Effector memory CD4-positive, alpha-beta T cell (primary cell): ENCODE measurements at places on chromosomes 16 and 17.

DNA sequence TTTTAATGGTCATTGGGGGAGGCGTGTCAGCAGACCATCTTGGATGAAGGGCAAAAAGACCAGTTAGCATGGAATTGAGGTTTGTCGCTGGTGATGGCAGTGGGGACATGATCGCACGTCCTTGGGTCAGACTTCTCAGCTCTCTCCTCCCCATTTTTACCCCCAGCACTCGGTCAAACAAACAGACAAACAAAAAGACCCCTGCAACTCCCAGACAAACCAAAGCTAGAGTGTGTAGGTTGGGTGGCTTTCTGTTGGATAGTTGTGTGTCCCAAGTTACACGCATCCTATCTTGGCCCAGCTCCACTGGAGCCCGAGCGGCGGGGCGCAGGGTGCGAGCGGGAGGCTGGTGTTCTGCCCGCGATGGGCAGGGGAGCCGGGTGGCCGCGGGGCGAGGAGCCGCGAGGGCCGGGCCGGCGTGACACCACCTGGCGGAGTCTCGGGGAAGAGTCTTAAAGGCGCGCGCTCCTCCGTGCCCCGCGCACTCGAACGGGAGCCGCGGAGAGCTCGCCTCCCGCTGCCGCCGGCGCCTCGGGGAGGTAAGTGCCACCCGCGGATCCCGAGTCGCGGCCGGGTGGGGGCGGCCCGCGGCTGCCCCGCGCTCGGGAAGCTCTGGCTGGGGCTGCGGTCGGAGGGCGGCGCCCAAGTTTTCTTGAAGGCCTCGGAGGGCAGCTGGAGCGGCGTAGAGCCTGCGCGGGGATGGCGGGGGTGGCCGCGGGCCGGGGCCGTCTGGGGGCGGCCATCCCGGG, 18.5 kb upstream of the NTN1 start:
- DNase-seq: no peak

DNA sequence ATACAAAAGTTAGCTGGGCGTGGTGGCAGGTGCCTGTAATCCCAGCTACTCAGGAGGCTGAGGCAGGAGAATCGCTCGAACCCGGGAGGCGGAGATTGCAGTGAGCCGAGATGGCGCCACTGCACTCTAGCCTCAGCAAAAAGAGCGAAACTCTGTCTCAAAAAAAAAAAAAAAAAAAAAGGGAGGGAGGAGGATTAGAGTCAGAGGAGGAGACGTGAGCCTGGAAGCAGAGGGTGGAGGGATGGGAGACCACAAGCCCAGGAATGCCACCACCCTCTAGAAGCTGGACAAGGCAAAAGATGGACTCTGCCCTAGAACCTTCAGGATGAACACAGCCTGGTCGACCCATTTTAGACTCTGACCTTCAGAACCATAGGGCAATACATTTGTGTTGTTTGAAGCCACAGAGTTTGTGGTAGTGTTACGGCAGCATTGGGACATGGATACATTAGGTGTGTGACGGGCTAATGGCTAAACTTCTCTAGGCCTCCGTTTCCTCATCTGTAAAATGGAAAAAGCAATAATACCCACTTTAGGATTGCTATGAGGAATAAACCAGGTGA, 2.1 kb upstream of the SMIM22 start:
- no peak for DNase-seq

- no peak for DNase-seq
Measured at GRCh38 chr17:66957951-66958579, 6.4 kb upstream of the CACNG4 start.

GRCh38 chr17:72886622-72887021, 205.9 kb downstream of the SLC39A11 start:
- no peak for DNase-seq

DNA sequence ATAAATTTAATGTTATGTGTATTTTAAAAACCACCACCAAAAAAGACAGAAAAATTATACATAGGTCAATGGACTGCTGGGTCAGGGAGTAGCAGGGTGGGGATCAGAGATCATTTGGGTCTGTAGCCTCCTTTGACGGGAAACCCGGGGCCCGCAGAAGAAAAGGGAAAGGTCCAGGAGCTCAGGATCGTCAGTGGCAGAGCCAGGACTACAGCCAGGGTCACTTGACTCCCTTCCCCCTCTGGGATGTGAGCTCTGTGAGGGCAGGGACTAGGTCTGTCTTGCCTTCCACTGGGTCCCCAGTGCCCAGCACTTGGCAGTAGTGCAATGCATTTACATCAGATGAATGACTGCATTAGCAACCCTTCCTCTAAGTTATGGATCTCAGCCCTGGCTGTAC, 62.1 kb downstream of the TOM1L2 start:
- DNase-seq: no peak
